ENCODE measurements at places on chromosomes 3 and 15. TPM values are rescaled to one million over a fixed set of nuclear protein-coding genes. Genes with fewer than 3 reads are reported as not detected.

The GRM2 gene
- total RNA-seq: 0.57 TPM

The SKOR1 gene
- total RNA-seq: 0.09 TPM

DNA sequence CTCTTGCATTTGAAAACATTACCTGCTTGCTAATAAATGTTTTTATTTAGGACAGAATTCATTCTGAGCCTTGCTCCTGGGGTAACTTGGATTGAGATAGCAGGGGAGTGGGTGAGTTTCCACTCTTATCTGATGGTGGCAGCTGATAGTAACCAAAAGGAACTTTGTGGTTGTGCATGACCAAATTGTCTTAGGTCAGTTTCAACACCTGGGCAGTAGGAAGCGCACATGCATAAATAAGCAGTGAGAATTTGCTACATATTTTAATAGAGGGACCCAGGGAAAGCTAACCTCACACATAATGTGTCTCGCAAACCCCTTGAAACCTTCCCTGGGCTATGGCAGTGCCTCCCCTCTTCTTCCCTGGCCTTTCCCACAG lies 65.4 kb upstream of the XCR1 start:
- no peaks in the 10 kb centered on the region for H3K36me3 ChIP-seq
- H3K4me1 ChIP-seq: peaks cover 12% of the 10 kb centered on the region
- H3K4me3 ChIP-seq: no peak overlapping the region
- no peak for DNase-seq
- H3K27me3 ChIP-seq: no peaks in the 10 kb centered on the region

GRCh38 chr3:114686621-114687020 lies 392.8 kb downstream of the TIGIT start:
- H3K4me1 ChIP-seq: no peaks in the 10 kb centered on the region
- H3K27ac ChIP-seq: no peak overlapping the region
- H3K4me3 ChIP-seq: no peak overlapping the region
- no peak for DNase-seq
- H3K36me3 ChIP-seq: no peaks in the 10 kb centered on the region
- H3K27me3 ChIP-seq: no peaks in the 10 kb centered on the region

DNA sequence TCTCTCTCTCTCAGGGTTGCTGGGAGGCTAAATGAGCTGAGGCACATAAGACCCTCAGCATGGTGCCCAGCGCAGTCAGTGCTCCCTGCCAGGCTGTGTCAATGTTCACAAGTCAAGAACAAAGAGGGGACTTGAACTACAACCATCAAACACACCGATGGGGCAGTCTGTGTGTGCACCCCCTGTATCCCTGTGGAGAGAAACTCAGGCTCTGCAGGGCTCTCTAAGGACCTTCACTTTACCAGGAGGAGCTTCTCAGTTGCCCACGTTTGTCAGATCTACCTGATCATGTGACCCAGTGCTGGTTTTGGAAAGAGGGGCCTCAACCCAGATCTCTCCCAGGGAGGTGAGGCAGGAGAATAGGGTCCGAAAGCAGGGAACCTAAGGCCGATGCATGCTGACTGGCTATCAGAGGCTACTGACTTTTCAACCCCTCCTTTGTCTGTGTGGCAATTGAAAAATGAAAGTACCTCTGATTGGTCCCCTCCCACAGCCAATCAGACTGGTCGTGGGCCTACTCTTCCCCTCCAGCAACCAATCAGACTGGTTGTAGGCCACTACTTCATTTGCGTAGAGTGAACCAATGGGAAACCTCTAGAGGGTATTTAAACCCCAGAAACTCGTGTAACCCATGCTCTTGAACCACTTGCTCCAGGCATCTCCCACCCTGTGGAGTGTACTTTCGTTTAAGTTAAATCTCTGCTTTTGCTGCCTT lies 34.0 kb downstream of the RHCG start:
- DNase-seq: no peak
- H3K27me3 ChIP-seq: peaks cover 31% of the 10 kb centered on the region
- no peak overlapping the region for H3K27ac ChIP-seq
- H3K4me3 ChIP-seq: no peak overlapping the region
- H3K4me1 ChIP-seq: no peaks in the 10 kb centered on the region

DNA sequence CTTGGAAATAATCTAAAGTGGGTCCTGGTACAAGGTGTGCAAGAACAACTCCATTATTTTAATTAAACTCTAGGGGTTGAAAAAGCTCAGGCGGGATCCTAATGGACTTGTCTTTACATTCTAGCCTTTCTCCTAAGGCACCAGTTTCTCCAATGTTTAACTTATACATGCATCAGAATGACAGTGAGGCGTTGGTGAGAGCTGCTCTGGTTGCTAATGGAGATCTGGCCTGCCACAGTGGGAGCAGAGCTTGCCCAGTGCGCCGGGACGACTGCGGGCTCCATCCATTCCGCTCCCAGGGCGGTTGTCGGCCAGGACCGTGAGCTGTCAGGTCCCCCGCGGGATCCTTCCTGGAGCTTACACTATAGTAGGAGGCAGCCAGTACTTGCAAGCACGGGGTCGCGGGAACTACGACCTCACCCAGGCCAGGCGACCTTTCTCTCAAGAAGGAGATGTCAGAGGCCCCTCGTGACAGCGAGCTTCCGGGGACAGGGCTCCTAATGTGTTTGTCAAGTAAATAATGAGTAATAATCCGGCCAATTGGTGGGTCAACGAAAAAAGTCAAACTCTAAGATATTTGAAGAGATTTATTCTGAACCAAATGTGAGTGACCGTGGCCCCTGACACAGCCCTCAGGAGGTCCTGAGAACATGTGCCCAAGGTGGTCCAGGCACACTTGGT lies 991 bp upstream of the HIGD1A start:
- peak overlapping the region; percentile 96 for H3K4me3 ChIP-seq
- H3K27ac ChIP-seq: peak overlapping the region; percentile 97
- no peaks in the 10 kb centered on the region for H3K36me3 ChIP-seq
- H3K27me3 ChIP-seq: no peaks in the 10 kb centered on the region

The HGD gene
- total RNA-seq: not detected

GRCh38 chr15:84151205-84151931 lies 84.2 kb upstream of the GOLGA6L4 start:
- no peak overlapping the region for H3K27ac ChIP-seq
- no peak overlapping the region for H3K4me3 ChIP-seq

The UCN2 gene
- 5.3 TPM for total RNA-seq

The MBNL1 gene
- 94.0 TPM for total RNA-seq

GRCh38 chr3:5317557-5317956 lies 130.1 kb downstream of the EDEM1 start:
- no peak for DNase-seq
- H3K27me3 ChIP-seq: no peaks in the 10 kb centered on the region
- no peaks in the 10 kb centered on the region for H3K36me3 ChIP-seq

The MPI gene
- 26.5 TPM for total RNA-seq

The GCNT3 gene
- total RNA-seq: 15.1 TPM

- no peak overlapping the region for H3K27ac ChIP-seq
- DNase-seq: no peak
- no peak overlapping the region for H3K4me3 ChIP-seq
- H3K27me3 ChIP-seq: no peaks in the 10 kb centered on the region
- H3K36me3 ChIP-seq: no peaks in the 10 kb centered on the region
Observed at GRCh38 chr3:98966862-98967546, 65.5 kb upstream of the DCBLD2 start.

GRCh38 chr3:157618075-157618760 lies 115.0 kb upstream of the VEPH1 start:
- H3K4me3 ChIP-seq: no peak overlapping the region
- H3K27me3 ChIP-seq: no peaks in the 10 kb centered on the region
- peaks cover 9% of the 10 kb centered on the region for H3K4me1 ChIP-seq
- no peaks in the 10 kb centered on the region for H3K36me3 ChIP-seq
- no peak overlapping the region for H3K27ac ChIP-seq

- no peak for DNase-seq
- H3K27ac ChIP-seq: no peak overlapping the region
- no peaks in the 10 kb centered on the region for H3K27me3 ChIP-seq
- H3K36me3 ChIP-seq: no peaks in the 10 kb centered on the region
Observed at GRCh38 chr3:76679541-76679940, 360.4 kb upstream of the ROBO2 start.

GRCh38 chr3:18071833-18072232 lies 329.4 kb upstream of the TBC1D5 start:
- no peaks in the 10 kb centered on the region for H3K27me3 ChIP-seq
- no peaks in the 10 kb centered on the region for H3K36me3 ChIP-seq
- no peak overlapping the region for H3K4me3 ChIP-seq
- H3K4me1 ChIP-seq: no peaks in the 10 kb centered on the region
- no peak for DNase-seq

The SCAMP5 gene
- 2.0 TPM for total RNA-seq

The MSL2 gene
- total RNA-seq: 17.7 TPM

DNA sequence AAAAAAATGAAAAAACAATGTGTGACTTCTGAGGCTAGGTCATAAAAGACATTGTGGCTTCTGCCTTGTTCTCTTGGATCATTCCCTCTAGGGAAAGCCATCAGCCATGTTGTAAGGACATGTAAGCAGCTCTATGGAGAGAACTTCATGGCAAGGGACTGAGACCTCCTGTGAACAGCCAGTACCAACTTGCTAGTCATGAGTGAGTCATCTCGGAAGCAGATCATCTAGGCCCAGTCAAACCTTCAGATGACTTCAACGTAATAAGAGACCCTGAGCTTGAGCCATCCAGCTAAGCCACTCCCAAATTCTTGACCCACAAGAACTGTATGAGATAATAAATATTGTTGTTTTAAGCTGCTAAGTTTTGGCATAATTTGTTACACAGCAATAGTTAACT lies 4.9 kb downstream of the MON1A start:
- H3K27ac ChIP-seq: no peak overlapping the region
- H3K27me3 ChIP-seq: no peaks in the 10 kb centered on the region
- H3K4me1 ChIP-seq: peaks cover 13% of the 10 kb centered on the region
- H3K4me3 ChIP-seq: no peak overlapping the region
- no peaks in the 10 kb centered on the region for H3K36me3 ChIP-seq

GRCh38 chr3:64411101-64411500 lies 185.8 kb upstream of the PRICKLE2 start:
- H3K27ac ChIP-seq: no peak overlapping the region
- H3K4me1 ChIP-seq: no peaks in the 10 kb centered on the region
- no peaks in the 10 kb centered on the region for H3K36me3 ChIP-seq
- H3K4me3 ChIP-seq: no peak overlapping the region
- H3K27me3 ChIP-seq: no peaks in the 10 kb centered on the region

The HTR3E gene
- total RNA-seq: not detected

The CPEB1 gene
- total RNA-seq: 4.0 TPM

GRCh38 chr15:60682615-60683014 lies 203.7 kb upstream of the ICE2 start:
- DNase-seq: no peak
- H3K27ac ChIP-seq: no peak overlapping the region
- H3K36me3 ChIP-seq: no peaks in the 10 kb centered on the region
- no peak overlapping the region for H3K4me3 ChIP-seq
- H3K27me3 ChIP-seq: no peaks in the 10 kb centered on the region

The MKRN3 gene
- 5.5 TPM for total RNA-seq

The CHRD gene
- 5.1 TPM for total RNA-seq

DNA sequence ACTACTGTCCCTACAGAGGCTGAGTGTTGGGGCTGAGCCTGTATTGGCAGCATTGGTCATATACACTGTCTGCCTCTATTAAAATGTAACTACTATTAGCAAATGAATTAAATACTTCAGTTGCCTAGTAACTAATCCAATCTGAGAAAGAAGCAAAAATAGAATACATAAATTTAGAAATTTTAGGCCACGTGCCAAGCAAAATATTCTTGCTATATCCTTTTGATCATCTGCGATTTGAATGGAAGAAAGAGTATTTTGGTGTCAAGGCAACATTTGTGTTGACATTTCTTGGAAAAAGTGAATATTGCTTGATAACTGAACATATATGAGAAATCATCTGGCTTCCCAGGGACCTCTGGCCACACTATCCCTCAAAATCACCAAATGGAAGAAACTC lies 148.2 kb upstream of the TOPAZ1 start:
- no peak overlapping the region for H3K27ac ChIP-seq
- no peaks in the 10 kb centered on the region for H3K4me1 ChIP-seq
- H3K36me3 ChIP-seq: no peaks in the 10 kb centered on the region
- DNase-seq: no peak

The LRRC2 gene
- total RNA-seq: 2.7 TPM

- no peak for DNase-seq
- no peaks in the 10 kb centered on the region for H3K27me3 ChIP-seq
- H3K27ac ChIP-seq: no peak overlapping the region
- H3K36me3 ChIP-seq: no peaks in the 10 kb centered on the region
Observed at GRCh38 chr3:170695486-170696064, 109.7 kb upstream of the SLC7A14 start.

DNA sequence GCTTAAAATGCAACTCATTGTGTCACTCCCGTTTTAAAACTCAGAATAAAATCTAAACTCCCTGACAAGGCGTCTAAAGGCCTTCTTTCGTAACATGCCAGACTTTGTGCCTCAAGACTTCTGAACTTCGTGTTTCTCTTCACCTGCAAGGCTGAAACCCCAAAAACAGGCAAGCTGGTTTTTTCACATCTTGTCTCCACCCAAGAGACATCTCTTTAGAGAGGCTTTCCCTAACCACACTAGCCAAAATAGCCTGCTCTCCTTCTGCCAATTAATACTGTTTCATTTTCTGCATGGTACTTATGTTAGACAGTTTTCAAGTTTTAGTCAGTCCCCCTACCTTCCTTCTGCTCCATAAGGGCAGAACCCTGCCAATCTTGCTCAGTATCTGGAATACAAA lies 41.6 kb downstream of the RAF1 start:
- H3K27me3 ChIP-seq: no peaks in the 10 kb centered on the region
- DNase-seq: no peak
- H3K36me3 ChIP-seq: peaks cover 2% of the 10 kb centered on the region

DNA sequence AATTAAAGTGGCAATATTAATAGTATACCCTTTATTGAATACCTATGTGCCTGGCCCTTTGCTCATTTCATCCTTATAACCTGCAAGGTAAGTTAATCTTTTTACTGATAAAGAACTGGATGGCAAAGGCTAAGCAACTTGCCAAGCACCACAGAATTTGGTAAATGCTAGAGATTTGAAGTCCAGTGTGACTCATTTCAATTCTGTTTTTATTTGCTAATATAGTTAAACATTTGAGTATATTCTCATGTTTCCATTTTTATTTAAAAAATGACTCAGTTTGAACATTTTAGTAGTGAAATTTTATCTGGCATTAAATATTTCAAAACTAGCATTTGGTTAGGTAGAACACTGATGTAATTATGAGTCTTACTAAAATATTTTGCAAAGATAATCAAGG lies 11.3 kb downstream of the PFN2 start:
- no peak overlapping the region for H3K4me3 ChIP-seq
- H3K27me3 ChIP-seq: no peaks in the 10 kb centered on the region
- H3K27ac ChIP-seq: no peak overlapping the region
- DNase-seq: no peak
- H3K36me3 ChIP-seq: no peaks in the 10 kb centered on the region

The NR1I2 gene
- not detected for total RNA-seq

The TM4SF18 gene
- 5.7 TPM for total RNA-seq

The DENND4A gene
- 8.6 TPM for total RNA-seq
